ENCODE measurements at places on chromosomes 2 and 18. TPM values are rescaled to one million over a fixed set of nuclear protein-coding genes. Genes with fewer than 3 reads are reported as not detected.

The C1QL2 gene
- not detected for total RNA-seq

DNA sequence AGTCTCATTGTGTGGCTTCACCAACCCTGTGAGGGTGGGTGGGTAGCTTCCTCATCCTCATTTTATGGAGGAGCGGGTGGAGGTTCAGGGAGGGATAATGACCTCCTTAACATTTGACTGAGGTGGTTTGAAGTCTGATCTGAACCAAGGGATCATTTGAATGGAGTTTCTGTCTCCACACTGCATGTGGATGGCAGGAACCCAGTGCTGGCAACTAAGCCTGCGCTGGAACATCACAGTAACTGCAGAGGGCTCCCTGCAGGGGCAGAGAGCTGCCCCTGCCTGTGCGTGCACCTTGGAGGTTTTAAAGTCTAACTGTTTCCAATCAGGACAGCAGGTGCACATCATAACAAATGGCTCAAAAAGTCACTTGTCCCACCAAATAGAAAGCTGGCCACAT, 3.3 kb downstream of the AGAP1 start:
- peaks cover 30% of the 10 kb centered on the region for H3K4me1 ChIP-seq
- no peak overlapping the region for H3K4me3 ChIP-seq
- H3K27me3 ChIP-seq: no peaks in the 10 kb centered on the region

The SCN9A gene
- total RNA-seq: 15.6 TPM

The DNER gene
- total RNA-seq: 0.06 TPM

GRCh38 chr2:56382466-56382865, 198.7 kb downstream of the CCDC85A start:
- no peak overlapping the region for H3K4me3 ChIP-seq
- no peak overlapping the region for H3K27ac ChIP-seq
- H3K4me1 ChIP-seq: no peaks in the 10 kb centered on the region
- no peaks in the 10 kb centered on the region for H3K27me3 ChIP-seq
- DNase-seq: no peak

DNA sequence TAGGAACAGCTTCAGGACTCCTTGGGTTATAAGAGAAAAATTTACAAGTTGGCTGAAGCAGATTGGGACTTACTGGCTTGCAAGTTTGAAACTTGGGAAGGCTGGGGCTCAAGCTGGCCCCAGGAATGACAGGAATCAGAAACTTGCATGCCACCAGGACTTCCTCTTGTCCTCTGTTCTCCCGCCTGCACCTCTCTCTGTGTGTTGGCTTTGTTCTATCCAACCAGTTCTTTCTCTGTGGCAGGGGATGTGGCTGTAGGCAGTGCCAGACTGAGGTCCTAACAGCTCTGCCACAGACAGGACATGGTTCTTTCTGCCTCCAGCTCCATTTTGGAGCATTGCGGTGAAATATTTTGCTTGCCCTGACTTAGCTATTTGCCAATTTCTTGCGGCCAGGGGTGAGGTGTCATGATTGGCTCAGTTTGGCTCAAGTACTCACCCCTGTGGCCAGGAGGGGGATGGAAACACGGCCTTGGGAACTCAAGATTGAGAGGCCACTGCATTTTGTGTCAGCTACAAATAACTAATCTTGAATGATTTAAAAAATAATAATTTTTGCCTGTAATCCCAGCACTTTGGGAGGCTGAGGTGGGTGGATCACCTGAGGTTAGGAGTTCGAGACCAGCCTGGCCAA, 48.9 kb downstream of the MEP1B start:
- DNase-seq: no peak
- no peaks in the 10 kb centered on the region for H3K27me3 ChIP-seq
- H3K4me1 ChIP-seq: no peaks in the 10 kb centered on the region
- H3K36me3 ChIP-seq: no peaks in the 10 kb centered on the region
- no peak overlapping the region for H3K27ac ChIP-seq

The ORC2 gene
- 25.6 TPM for total RNA-seq

GRCh38 chr2:22701561-22702160, 683.3 kb upstream of the KLHL29 start:
- no peaks in the 10 kb centered on the region for H3K4me1 ChIP-seq
- H3K27ac ChIP-seq: no peak overlapping the region
- H3K27me3 ChIP-seq: no peaks in the 10 kb centered on the region
- DNase-seq: no peak
- H3K36me3 ChIP-seq: no peaks in the 10 kb centered on the region

All from left lung (tissue), 14 donors.